ENCODE measurements at places on chromosomes 11 and 22. TPM values are rescaled to one million over a fixed set of nuclear protein-coding genes. Genes with fewer than 3 reads are reported as not detected.
A peak's percentile ranks its signal among the peaks of the same experiment; 100 is the strongest.

GRCh38 chr11:24543771-24544170 is 46.9 kb downstream of the LUZP2 start:
- DNase-seq, result no peak

DNA sequence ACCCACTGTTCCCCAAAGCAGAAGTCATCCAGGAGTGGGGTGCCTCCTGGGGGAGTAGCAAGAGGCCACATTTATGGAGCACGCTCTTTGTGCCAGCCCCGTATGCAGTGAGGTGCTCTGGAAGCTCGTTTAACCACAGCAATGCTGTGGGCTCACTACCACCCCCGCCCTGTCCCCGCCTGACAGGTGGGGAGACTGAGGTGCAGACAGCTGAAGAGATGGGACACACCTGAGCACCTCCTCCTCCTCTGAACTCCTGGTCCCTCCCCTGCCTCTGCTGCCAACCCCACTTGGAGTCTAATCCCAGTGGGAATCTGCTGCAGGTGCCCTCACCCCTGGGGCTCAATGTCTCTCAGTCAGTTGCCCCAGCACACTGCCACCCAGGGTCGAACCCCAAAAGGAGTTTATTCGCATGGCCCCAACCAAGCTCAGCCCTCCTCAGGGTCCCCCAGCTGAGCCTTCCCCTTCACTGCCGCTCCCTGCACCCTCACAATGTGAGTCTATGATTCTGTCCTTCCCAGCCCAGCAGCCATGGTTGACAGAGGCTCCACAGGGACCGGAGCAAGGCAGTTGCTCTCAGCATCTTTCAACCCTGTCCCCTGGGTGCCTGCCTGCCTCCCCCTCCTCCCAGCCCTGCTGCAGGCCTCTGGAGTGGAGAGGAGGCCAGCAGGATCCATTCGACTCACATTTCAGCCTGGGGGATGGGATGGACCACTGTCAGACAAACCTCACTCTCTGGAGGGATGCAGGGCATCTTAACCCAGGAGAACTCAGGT is 13.3 kb upstream of the BCR start:
- no peak for DNase-seq

GRCh38 chr11:5703741-5704536 is 14.3 kb downstream of the TRIM22 start:
- no peak for DNase-seq

GRCh38 chr22:46665151-46665695 is 45.0 kb downstream of the GRAMD4 start:
- DNase-seq, result no peak

DNA sequence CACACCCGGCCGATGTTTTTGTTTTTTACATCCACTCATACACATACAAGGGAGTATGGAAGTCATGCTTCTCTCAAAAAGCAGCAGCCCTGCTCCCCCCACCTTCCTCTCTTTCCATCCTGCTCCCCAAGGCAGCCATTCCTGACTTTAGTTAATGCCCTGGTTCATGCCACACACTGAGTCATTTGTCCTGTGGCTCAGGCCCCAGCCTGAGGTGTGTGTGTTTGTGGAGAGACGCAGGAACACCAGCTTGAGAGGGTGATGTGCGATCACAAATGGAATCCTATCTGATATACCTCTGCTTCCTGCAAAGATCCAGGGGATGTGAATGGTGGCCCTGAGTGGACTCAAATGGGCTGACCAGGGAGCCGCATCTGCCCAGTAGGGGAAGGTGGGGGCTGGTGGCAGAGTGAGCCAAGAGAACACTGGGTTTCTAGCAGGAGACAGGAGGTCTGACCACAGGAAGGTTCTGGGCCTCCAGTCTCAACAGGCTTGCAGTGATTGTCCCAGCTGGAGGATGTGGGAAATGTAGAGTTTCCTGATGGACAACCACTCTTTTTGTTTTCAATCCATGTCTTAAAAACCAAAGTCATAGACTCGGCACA is 86.7 kb downstream of the OSBP2 start:
- peak; percentile 81 for DNase-seq

DNA sequence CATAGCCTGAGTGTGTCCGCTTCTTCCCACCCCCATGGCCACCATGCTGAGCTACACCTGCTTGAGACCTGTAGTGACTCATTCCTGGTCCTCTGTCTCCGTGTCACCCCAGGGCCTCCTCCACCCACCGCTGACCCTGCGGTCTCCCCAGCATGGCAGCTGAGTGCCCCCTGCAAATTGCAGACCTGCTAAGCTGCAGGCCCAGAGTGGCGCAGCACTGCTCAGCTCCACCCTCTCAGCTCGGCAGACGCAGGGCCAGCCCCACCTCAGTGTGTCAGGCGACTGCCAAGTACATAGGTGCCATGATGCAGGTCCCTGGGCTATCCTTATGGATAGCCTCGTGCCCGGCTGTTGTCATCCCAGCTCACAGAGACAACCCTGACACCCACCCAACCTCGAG is 13.1 kb downstream of the MS4A15 start:
- DNase-seq, result no peak

DNA sequence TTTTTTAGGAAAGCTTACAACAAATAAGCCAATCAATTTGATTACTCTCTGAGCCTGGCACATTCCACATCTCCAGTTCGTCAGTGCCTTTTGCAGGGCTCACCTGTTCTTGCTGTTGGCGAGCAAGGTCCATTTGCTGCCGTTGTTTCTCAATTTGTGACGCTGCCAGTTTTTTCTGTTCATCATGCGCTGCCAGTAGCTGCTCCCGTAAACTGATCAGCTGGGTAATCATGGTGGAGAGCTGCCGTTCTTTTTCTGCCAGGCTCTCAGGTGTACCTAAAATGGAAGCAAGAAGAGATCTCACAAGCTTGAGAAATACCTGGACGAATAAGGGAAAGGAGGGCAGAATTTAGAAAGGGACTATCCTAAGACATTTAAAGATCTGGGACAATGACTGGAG is 169.7 kb downstream of the SOX6 start:
- no peak for DNase-seq

DNA sequence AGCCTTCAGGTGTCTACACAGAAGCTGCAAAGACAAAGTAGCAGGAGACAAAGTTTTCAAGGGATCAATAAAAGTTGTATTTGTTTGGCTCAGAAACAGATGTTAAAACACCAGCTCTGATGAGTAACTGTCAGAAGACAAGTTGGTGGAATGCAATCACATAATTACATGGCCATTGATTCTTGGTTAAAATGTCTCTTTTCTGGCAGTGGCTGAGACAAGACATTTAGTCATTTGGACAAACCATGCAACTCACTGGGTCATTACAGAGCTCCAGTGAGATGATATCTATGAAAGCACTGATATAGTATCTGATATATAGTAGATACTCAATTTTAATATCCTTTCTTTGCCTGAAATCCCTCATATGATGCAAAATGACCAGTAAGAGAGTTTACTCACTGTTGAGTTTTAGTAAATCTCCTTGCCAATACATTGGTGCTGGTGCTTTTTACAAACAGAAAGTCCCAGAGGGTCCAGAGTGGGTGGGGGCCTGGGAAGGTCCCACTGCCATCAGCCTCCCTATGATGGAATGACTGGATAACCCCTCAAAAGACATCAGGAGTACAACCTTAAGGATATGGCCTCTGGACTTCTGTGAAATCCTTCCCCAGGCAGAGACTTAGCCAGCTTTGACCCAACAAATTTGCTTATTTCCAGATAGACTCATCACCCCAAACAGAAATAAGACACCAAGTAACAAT is 95.0 kb downstream of the SLC1A2 start:
- no peak for DNase-seq

DNA sequence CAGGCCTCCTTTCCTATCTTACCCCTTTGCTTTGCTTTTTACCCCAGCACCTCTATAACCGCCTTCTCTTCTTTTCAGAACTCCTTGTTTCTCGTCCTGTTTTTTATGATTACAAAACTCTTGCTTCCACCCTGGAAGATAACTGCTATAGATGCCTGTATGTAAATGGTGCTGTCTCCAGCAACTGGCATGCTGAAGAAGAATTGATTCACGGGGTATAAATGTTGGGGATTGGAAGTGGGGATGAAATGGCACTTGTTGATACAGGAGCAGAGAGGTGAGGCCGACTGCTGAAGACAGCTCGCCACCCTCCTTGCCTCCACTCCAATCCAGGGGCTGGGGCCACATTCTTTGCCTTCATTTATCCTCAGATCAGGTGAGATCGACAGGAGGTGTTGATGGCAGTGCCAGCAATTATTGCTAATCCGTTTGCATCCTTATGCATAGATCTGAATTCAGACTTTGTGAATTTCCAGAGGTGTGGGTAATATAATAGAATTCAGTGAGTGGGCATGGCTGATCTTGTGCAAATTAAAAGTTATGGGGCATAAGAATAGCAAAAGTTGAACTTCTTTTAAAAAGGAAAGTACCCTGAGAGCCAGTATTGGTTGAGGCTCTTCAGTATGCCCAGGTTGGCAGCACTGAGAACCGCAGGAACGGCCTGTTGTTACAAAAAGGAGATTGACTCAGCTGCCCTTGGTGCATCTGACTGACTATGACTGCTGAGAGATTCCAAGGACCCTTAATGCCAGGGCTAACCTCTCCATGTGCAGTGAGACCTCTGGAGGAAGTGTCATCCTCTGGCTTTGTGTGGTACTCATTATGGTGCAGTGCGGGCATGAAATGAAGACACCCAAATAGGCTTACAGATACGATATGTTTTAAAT is 5.3 kb downstream of the NEAT1 start:
- peak; percentile 85 for DNase-seq

DNA sequence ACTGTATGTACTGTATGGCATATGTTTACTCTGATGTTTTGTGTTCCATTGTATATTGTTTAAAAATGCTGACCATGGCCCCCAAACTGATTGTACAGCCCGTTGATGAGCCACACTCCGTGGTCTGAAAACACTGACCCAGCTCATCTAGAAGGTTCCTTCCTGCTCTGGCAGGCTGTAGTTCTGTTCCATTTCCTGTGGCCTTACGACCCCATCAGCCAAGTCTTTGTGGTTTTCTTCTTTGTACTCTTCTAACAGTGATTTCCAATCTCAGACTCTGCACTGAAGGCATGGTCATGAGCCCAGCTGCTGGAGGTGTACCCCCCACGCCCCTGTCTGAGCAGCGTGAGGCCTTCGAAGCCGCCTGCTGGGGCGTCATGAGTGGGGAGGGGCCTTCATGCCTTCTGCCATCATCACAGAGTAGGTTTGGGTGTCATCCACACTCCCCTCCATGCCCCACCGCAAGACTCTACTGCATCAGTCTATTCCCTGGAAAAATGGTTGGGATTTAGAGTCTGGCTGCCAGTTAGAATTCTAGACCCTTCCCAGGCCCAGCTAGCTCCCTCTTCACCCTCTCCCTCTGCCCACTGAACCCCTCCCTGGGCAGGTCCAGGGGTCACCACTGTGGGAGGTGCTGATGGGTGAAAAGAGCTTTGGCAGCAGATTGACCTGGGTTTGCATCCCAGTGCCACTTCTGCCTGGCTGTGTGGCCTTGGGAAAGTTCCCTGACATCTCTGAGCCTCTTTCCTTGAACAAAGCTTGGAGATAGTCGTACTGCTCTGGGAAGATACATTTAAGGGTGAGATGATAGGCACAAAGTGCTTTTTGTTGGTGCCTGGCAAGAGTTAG is 11.3 kb upstream of the C11orf96 start:
- DNase-seq, result peak; percentile 50

DNA sequence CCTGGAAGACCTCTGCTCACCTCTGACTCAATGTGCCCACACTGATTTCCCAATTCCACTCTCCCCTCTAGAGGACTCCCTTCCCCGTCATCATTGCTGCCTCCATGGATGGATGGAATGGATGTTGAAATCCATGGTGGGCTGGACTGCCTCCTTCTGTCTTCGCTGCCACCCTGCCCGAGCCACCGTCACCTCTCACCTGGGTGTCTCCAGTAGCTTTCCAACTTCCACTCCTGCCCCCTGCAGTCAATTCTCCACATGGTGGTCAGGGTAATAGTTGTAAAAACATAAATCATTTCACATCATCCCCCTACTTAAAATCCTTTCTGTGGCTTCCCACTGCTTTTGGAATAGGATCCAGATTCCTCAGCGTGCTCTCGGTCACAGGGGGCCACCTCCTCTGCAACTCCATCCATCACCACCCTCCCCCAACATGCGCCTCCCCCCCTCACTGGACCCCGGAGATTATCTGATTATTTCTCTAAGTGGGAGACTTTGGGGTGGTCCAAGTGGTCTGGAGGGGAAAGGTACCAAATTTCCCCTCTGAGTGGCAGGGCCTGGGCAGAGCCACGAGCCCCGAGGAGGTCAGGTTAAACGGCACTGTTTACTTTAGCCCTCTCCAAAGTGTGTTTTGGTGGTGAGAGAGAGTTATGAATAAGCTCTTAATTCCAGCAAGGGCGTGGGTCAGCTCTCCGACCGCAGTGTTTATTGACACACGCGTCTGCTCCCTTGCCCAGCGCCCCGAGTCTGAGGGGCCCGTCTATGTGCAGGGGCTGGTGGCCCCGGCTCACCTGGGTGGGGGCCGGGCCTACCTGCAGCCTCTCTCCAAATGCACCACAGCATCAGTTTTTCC is 313.7 kb downstream of the MN1 start:
- DNase-seq, result peak; percentile 50

DNA sequence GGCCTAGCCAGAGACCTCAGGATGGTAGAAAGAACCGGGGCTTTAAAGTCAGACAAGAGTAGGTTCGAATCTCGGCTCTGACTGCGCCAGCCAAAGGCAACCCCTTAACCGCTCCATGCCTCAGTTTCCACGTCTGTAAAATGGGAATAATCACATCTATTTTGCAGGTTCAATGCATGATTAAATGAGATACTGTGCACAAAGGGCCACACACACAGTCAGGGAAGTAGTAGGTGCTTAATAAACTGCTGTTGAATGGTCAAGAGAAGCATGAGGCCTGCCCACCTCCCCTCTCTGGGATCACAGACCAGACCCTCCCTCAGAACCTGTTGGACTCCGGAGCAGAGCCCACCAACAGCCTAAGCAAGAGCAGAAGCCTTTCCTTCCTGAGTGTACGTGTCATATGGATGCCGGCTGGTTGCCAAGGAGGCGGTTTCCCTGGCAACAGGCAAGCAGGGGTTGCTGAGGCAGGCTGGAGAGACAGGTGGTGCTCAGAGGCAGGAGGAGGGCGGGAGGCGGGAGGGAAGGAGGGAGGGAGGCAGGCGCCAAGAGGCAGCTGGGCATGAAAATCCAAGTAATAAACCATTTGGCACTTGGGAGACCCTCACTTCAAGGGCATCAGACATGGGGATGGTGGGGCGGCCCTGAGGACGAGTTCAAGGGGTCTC is 43.9 kb downstream of the NFAM1 start:
- DNase-seq, result peak; percentile 57

The SLC22A8 gene
- not detected for total RNA-seq

The C11orf91 gene
- total RNA-seq, result 1.1 TPM

The TENM4 gene
- 0.06 TPM for total RNA-seq

The SCN4B gene
- total RNA-seq, result not detected

The CD3D gene
- total RNA-seq, result not detected

The APOL4 gene
- total RNA-seq, result 0.17 TPM

The MS4A2 gene
- not detected for total RNA-seq

The MAP6 gene
- total RNA-seq, result not detected
